ENCODE measurements at places on chromosomes 5 and 9.

DNA sequence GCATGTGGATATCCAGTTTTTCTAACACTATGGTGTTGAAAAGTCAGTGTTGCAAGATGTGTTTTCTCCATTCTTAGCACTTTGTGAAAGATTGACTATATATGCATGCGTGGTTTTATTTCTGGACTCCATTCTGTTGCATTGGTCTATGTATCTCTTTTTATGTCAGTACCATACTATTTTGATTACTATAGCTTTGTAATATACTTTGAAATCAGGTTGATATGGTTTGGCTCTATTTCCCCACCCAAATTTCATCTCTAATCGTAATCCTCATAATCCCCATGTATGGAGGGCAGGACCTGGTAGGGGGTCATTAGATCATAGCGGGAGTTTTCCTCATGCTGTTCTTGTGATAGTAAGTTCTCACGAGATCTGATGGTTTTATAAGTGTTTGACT is 6.5 kb downstream of the RIC1 start:
- peaks cover 32% of the 10 kb centered on the region for H3K36me3 ChIP-seq
- DNase-seq = no peak
- H3K27ac ChIP-seq = no peak overlapping the region
- no peak overlapping the region for H3K4me3 ChIP-seq

GRCh38 chr5:31023105-31023504 is 170.4 kb upstream of the CDH6 start:
- DNase-seq = no peak
- H3K36me3 ChIP-seq = no peaks in the 10 kb centered on the region
- H3K27ac ChIP-seq = no peak overlapping the region

- peaks cover 67% of the 10 kb centered on the region for H3K27me3 ChIP-seq
- H3K36me3 ChIP-seq = peaks cover 3% of the 10 kb centered on the region
- DNase-seq = no peak
- H3K27ac ChIP-seq = no peak overlapping the region
- H3K4me3 ChIP-seq = no peak overlapping the region
These were observed 63.7 kb downstream of the LMX1B start for GRCh38 chr9:126677188-126678084.

- H3K36me3 ChIP-seq = no peaks in the 10 kb centered on the region
- no peaks in the 10 kb centered on the region for H3K4me1 ChIP-seq
- no peak overlapping the region for H3K27ac ChIP-seq
These were observed 120.1 kb upstream of the LPAR1 start for GRCh38 chr9:111158363-111158762.
